ENCODE measurements at places on chromosomes 5 and 9.

DNA sequence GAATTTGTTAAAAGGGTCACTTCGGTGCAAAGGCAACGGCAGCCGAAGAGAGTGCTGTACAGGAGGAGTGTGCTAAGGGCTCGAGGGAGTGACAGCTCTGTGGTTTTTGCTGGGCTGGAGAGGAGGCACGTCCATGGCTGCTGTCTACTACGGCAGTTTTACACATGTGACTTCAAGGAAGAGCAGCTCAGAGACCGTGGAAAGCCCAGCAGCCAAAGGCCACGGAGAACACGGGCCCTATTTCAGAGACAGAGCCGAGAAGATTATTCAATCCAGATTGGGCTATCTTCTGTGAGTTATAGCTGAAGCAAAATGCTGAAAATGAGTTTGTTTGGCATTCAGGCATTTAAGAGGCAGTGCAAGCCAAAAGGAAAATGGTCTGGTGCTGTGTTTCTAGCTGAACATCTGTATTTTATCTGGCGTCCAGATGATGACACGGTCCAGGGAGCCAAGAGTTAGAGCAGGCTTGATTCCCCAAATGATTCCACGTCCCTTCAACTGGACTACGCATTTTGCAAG lies 96.4 kb downstream of the RFK start:
- peak; percentile 76 for DNase-seq

DNA sequence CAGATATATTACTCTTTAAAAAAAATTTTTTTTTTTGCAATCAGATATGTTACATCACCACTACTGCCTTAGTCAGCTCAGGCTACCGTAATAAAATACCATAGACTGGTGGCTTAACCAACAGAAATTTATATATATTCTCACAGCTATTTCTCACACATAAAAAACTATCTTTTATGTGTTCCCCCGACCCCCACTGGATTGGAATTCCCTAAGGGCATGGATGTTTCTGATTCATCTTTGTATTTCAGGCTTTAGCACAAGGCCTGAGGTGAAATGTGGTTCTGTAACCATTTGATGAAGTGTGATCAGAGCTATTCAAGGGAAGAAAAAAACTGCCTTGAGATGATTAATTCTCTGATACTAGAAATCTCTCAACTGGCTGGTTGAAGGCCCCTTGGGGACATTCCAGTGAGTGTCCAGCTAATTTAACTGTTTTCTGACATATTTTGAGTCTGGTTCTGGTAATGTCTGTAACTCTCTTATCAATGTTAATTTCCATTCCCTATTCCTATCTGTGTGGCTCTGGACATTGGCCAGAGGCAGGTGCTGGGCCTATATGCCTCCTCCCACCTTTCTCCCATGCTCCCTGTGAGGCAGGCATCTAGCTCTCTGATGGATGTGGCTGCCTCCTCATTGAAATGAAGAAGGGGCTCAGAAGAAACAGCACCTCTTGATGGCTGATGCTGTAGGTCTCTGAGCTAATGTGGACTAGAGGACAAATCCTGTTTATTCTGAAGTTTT lies 2.5 kb downstream of the CD14 start:
- DNase-seq, result no peak

GRCh38 chr9:112361601-112362000 lies 18.3 kb upstream of the HSDL2 start:
- peak; percentile 39 for DNase-seq

DNA sequence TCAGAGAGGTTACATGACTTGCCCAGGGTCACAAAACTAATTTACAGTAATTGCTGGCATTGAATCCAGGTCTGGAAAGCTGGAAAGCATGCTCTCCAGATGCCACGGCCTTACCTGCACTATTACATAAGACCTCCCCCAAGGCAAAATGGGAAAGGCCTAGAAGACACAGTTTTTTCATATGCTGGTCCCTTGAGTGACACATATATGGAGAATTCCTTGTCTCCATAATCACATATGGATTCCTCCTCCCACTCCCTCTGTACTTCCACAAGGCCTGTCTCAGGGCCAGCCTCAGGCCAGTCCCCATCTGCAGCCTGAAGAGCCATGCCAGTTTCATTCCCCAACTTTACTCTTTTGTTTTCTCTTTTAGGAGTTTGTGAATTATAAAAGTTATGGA lies 28.6 kb upstream of the MEIKIN start:
- DNase-seq, result no peak

DNA sequence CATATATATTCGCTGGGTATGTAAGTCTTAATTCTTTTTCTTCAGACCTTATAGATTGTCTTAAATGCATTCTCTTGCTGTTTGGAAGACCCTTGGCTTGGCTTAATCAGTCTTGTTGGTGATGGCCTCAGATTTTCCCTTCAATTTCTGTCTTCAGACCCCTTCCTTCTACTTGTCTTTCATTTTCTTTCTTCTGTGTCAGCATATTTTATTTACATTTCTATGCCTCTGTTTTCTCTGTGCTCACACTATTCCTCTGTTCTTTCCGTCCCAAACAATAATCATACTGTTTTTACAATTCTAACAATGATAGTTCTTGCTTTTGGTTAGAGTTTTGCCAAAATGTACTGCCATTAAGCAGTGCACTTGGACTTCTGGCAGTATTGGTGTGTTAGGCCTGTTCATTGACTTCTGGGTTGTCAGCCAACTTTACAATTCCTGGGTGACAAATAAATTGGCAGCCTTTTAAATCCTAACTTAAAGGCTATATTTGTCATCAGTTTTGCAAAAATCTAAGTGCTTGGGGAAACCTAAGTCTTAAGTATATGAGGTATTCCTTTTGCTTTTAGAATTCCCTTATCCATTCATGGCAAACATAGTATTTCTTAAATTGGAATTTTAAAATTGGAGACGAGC lies 8.0 kb downstream of the SRFBP1 start:
- DNase-seq, result no peak

GRCh38 chr9:129542741-129543140 lies 78.2 kb downstream of the C9orf50 start:
- DNase-seq, result no peak

GRCh38 chr9:8916771-8917170 lies 1117.2 kb upstream of the DMAC1 start:
- no peak for DNase-seq

- no peak for DNase-seq
Observed at GRCh38 chr9:134218230-134218629, 53.9 kb upstream of the RNU6ATAC start.

DNA sequence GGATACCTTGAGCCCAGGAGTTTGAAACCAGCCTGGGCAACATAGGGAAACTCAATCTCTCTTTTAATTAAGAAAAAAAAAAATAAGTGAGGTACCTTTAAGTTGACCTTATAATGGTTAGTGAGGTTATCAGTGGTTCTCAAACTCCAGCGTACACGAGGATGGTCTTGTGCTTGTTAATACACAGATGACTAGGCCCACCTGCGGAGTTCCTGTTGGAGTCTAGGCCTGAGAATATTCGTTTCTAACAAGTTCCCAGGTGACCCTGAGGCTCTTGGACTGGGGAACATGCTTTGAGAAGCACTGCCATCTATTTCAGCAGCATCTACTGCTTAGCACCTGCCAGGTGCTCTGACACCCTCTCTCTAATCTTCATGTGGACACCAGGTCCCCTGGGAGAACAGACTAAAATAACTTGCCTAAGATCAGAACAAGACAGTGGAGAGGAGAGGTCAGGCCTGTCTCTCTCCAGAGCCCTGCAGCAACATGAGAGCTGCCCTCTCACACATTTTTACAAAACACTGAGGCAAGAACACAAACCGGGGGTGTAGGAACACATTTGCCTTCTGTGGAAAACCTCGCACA lies 24.6 kb downstream of the TLE1 start:
- no peak for DNase-seq

DNA sequence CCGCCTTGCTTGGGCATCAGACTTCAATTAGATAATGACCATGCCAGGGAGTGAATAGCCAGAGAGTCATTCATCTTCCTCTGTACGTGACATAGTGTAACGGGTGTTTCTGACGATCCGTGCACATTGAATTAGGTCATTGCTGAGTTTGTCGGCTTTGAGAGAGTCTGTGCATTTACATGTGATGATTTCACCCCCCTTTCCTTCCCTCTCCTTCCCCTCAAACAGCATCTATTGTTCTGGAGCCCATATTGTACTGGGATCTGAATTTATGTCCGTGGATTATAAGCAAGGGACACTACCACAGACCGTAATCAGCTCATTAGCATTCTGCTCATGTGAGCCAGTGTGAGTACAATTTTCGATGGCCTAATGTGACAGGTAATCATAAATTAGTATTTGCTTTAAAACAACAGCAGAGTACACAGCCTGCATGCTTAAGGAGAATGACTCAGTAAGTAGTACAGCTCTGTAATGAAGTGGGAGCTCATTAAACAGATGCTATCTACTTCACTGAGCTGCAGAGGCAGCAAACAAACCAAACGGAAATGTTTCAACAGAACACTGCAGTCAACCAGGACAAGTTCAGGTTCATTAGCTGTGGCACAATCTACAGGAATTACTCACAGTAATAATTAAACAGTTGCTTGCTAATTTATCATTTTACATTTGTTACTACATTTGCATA lies 302.1 kb downstream of the CSNK1G3 start:
- DNase-seq, result no peak

GRCh38 chr9:121075251-121076036 lies 689 bp downstream of the CNTRL start:
- no peak for DNase-seq

DNA sequence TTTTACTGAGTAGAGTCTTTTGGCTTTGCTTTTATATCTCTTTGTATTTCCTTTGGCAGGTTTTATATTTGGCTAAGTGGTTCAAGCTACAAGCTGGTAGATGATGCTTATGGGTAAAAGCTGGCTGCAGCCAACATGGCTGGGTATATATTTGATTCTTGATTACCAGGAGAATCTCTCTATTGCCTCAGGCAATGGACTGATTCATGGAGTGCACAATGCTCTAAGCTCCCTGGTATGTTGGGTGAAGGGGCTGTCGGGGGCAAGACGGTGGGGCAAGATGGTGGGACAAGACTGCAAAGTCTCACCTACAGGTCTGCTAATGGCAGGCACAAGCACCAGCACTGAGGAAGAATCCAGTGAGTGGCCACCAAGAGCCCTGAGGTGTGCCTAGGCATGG lies 366.6 kb downstream of the DMAC1 start:
- DNase-seq, result no peak

DNA sequence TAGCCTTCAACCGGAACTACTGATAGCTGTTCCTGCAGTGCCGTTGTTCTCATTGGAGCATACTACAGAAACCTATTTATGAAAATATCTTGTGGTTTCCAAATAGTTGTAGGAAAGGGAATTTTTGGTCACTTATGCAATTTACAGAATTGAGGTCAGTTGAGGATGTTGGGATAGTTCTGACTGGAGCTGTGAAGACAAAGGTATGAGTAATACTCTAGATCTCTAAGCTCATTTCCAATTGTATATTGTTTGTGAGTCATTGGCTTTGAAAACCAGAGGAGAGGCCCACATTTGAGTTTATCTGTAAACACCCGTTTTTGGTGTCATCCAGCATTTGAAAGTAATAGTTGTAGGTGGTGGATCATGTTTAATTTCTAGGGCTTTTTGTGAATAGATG lies 561.3 kb upstream of the WWC1 start:
- DNase-seq, result no peak

DNA sequence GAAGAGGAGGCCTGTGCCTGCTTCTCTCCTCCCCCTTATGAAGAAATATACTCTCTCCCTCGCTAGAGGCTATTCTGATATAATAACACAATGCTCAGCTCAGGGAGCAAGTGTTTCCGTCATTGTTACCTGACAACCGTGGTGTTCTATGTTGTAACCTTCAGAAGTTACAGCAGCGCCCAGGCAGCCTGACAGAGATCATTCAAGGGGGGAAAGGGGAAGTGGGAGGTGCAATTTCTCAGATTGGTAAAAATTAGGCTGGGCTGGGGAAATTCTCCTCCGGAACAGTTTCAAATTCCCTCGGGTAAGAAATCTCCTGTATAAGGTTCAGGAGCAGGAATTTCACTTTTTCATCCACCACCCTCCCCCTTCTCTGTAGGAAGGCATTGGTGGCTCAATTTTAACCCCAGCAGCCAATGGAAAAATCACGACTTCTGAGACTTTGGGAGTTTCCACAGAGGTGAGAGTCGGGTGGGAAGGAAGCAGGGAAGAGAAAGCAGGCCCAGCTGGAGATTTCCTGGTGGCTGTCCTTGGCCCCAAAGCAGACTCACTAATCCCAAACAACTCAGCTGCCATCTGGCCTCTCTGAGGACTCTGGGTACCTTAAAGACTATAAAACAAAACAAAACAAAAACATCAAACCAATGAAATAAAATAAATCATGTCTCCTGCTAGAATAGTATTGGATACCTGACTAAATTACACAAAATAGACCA lies 1.3 kb downstream of the TMEM174 start:
- DNase-seq, result no peak

- no peak for DNase-seq
Observed at GRCh38 chr5:929596-929995, 36.9 kb downstream of the TRIP13 start.

GRCh38 chr9:127384901-127385300 lies 12.1 kb upstream of the SLC2A8 start:
- no peak for DNase-seq

DNA sequence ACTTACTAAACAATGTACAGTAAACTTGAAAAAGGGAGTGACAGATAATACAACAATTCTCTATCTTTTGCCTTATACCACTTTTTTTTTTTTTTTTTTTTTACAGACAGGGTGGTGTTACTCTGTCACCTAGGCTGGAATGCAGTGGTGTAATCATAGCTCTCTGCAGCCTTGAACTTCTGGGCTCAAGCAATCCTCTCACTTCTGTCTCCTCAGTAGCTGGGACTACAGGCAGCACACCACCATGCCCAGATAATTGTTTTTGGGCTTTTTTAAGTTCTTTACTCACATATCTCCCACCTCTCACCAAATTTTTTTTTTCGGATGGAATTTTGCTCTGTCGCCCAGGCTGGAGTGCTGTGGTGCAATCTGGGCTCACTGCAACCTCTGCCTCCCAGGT lies 171.9 kb upstream of the SLC12A2 start:
- DNase-seq, result no peak

DNA sequence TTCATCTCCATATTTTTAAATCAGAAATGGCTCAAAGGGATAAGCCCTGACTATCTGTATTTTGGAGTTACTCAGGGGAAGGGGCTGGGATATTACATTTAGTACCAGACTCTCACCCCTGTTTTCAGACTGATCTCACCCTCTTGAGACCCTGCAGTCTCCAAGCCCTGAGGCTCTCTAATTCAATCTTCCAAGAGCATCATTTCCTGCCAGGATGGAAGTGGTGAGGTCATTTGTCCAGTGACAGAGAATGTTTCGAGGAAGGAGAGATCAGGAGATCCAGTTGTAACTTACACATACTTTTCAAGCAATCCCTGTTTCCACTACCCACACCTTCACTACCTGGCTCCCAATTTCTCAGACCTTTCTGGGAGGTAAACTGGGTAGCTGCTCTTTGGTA lies 295.5 kb upstream of the EFNA5 start:
- DNase-seq, result no peak
